Iris pigment epithelial cell (primary cell): ENCODE measurements at places on chromosomes 12 and 14.

GRCh38 chr14:72402377-72402772 is 470.1 kb downstream of the RGS6 start:
- DNase-seq, result no peak

DNA sequence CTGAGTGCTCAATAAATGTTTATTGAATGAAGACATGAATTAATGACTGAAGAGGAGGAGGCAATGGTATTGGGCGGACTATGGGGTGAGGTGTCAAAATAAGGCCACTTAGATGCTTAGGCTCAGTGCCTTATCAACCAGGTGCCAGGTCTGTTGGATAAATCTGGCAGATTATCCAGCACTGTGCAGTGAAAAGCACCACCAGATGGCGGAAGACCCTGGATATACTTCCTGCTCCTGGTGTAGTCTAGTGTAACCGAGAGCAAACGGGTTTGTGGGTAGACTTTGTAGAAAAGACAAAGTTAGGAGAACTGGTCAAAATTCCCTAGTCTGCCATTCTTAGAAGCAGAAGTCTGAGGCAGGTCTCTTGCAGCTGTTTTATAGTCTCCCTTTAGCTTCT is 306.3 kb downstream of the ATP23 start:
- DNase-seq, result no peak

DNA sequence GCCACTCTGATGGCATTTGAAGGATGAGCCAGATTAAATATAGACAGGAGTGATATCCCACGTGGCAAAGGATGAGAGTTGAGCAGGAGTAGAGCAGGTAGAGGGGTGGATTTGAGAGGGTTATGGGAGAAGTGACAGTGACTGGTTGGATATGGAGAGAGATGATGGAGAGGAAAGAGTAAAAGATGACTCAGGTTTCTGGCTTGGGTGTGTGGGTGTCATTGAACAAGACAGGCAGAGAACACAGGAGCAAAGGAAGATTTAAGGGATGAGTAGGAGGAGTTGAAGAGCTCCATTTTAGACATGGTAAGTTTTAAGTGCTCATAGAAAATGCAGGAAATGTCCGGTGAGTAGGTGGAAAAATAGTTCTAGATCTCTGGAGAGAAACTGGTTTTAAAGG is 136.9 kb downstream of the EGLN3 start:
- no peak for DNase-seq

GRCh38 chr14:62673014-62673755 is 372.1 kb downstream of the KCNH5 start:
- DNase-seq, result no peak

DNA sequence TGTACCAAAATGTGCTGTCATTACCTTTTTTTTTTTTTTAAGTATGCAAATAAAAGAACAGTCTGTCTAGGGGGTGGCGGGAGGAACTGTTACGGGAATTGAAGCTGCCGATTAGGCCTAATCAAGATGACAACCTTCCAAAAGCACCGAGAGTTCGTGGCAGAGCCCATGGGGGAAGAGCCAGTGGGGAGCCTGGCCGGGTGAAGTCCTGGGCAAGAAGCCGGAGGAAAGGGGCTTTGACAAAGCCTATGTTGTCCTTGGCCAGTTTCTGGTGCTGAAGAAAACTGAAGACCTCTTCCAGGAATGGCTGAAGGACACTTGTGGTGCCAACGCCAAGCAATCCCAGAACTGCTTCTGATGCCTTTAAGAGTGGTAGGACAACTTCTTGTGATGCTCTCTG is 42.6 kb downstream of the ACTN1 start:
- no peak for DNase-seq

- no peak for DNase-seq
Measured at GRCh38 chr12:110923692-110924334, 3.4 kb upstream of the MYL2 start.

DNA sequence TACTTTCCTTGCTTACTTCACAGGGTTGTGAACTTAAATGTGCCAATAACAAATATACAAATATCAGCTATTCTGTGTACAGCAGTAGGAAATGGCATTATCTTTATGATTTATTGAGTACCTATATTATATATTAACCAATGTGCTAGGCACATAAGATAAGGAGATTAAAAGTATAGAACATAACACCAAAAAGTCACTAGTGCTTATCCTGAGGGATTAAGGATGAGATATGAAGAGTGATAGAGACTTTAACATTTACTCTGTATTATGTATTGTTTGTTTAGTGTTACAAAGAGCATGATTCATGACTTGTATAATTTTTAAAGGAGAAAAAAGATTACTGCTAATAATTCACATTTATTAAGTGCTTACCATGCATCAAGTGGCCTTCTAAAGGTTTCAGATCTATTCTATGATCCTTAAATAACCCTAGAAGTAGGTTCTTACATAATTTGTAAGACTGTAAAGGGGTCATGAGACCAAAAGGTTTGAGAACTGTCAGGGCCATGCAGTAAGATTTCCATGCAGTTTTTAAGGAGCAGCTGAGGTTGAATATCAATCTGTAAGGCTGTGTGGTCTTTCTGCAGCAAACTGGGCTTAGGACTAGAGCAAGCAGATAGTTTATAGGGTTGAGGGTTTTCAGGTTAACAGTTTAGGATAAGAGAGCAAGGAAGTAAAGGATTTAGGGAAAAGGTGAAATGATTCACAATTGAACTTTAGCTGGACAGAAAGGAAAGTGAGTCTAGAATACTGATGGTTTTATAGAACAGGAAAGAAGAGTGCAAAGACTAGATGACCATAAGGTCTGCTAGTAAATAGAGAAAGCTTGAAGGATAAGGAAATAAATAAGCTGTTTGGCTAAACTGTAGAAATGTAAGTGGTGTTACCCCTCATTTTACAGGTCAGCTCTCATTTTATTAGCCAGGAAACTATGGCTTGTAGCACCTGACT is 7.0 kb downstream of the PYROXD1 start:
- DNase-seq, result no peak

DNA sequence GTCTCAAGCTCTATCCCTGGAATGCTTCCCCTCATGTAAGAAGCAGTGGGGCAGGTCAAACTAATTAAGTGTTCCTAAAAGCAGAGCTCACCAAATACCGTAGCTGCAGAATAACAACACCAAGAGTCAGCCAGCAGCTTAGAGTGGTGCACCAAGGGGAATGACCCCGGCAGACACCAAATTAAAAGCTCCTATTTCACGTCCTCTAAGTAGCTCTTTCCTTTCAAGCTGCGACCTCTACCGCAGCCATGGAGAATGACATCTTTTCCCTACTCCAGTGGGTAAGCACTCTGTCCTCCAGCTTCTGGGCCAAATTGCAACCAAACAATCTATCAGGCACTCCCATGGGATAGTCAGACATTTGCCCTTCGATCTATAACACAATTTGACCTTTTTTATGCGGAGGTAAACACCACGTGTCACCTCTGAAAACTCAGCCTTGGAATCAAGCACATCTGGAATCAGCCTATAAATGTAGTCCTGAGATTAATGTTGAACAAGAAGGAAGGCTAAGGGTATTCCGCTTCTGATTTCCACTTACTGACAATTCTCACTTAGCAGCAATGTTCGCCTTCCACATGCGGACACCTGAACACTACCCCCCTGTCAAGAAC is 67.6 kb upstream of the CDKN3 start:
- peak; percentile 70 for DNase-seq

DNA sequence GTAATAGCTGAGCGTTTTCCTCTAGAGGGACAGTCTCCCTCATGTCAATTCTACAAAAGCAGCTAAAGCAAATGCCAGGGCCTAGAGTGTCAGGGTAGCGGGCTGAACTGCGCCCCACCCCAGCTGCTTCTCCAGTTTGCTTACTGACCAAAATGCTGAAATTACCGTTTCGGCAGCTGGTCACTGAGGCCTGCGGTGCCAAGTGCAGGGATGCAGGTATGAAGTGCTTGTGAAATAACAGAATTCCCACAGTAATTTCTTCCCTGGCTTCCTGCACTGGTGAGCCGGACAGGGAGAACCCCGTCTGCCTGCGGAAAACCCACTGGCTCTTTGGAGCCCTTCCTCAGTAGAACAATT is 19.1 kb downstream of the PSMC1 start:
- DNase-seq, result no peak

- no peak for DNase-seq
Measured at GRCh38 chr14:88289234-88289633, 33.8 kb downstream of the KCNK10 start.

DNA sequence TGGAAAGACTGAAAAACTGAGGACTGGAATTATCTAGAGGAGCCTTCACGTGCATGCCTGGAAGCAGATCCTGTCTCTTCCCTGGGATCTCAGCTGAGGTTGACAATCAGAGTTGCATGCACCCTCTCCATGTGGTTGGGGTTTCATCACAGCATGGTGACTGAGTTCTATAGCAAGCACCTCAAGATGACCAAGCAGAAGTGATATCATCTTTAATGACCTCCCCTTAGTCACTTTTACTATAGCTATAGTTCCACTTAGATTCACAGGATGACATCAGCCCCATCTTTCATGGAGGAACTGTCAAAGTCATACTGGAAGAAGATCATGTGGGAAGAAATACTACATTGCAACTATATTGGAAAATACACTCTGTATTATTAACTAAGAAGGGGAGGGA is 105.8 kb upstream of the ATXN7L3B start:
- DNase-seq, result no peak

DNA sequence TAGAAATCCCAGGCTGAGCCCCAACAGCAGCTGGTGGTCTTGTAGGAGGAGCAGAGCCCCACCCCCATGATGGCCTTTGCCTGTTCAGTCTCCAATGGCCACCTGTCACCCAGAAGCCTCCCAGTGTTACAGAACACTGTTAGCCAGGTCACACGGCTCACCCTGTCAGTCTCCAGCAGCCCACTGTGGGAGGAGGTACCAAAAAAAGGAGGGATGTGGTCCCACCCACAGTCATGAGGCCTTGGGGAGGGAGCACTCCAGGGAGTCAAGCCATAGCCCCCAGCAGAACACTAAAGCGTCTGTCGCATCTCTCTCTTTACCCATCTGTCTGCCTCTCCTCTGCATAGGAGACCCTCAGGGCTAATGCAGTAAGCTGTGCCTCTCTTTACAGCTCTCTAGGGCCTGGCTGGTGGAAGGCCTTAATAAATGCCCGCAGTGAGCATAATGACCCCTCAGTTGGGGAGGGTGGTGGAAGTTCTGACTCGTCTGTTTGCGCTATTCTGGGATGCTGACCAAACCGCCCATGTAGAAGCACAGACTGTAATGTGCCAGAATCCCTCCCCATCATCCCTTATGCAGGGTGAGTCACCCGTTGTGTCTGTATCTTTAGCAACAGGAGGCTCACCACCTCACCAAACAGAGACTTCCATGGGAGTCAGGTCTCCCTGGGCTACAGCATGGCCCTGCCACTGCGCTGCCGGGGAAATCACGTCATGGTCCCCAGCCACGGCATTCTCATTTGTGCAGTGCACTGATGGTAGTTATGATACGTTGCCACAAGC is 14.6 kb downstream of the C14orf132 start:
- peak; percentile 96 for DNase-seq

DNA sequence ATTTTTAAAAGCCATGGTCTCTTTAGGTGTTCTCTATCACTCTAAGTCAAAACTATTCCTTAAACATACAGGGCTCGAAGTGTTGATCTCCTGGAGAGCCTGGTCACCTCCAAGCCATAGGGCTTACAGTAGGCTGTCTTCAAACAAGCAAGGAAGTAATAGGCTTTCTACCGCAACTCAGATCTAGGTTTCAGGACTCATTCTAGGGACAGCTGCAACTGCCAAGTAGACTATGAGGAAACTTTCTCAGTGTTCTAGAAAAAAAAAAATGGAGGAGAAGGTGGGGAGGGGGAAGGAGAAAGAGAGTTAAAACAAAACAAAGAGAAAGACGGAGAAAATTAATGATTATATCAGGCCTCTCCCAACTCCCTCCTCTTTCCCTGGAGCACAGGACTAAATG is 106.9 kb upstream of the ETV6 start:
- no peak for DNase-seq

GRCh38 chr12:115216301-115216700 is 532.3 kb upstream of the TBX3 start:
- DNase-seq, result no peak

DNA sequence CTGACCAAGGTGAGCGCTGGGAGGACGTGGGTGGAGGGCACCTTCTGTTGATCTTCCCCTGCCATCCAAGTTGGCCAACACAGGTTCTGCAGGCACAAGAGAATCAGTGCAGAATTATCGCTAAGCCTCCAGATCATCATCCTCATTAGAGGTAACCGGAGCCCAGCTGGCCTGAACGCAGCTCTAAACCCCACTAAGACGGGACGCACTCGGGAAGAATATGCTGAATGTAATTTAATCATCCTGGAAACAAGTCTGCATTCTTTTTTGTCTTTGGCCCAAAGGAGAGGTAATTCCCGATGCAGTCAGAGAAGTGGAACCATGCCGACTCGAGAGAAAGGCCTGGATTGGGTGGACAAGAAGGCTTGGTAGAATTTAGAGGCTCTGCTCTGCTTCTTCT is 111.0 kb upstream of the GSC start:
- DNase-seq, result no peak

- no peak for DNase-seq
Measured at GRCh38 chr12:91639327-91639726, 456.7 kb upstream of the DCN start.

- no peak for DNase-seq
Measured at GRCh38 chr12:114680604-114681069, 3.3 kb downstream of the TBX3 start.

- no peak for DNase-seq
Measured at GRCh38 chr14:61183196-61183885, 97.8 kb downstream of the TMEM30B start.

DNA sequence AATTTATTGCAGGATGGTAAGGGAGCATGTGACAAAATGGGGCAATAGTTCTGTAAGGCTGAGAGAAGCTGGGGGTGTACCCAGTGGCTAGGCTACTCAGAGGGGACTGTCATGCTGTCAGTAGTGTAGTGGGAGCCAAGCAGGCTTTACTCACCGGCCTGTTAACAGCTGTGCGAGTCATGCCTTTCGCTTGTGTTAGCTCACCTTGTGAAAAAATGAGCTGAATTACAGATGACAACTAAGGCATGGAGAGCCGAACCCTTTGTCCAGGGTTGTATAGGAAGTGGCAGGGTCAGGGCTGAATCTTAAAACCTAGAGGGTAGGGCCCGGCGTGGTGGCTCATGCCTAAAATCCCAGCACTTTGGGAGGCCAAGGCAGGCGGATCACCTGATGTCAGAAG is 37.9 kb downstream of the SH2B3 start:
- DNase-seq, result peak; percentile 58

DNA sequence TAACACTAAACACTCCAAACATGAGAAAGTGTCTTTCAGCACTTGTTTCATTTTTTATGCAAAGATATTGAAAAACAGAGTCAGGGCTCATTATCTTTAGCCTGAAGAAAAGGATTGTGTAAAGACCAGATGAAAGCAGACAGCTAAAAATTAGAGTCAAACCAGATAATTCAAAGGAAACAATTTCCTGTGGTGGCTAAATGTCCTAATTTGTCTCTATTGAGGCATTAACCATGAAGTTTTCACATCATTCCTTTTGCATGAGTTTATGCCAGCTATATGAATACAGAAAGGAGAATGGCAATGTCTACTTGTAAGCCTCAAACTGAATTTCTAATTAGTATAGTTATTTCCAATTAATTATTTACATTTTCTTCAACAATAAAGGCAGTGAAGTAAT is 338.5 kb downstream of the FSCB start:
- no peak for DNase-seq
